ENCODE measurements at places on chromosomes 6 and 20.

DNA sequence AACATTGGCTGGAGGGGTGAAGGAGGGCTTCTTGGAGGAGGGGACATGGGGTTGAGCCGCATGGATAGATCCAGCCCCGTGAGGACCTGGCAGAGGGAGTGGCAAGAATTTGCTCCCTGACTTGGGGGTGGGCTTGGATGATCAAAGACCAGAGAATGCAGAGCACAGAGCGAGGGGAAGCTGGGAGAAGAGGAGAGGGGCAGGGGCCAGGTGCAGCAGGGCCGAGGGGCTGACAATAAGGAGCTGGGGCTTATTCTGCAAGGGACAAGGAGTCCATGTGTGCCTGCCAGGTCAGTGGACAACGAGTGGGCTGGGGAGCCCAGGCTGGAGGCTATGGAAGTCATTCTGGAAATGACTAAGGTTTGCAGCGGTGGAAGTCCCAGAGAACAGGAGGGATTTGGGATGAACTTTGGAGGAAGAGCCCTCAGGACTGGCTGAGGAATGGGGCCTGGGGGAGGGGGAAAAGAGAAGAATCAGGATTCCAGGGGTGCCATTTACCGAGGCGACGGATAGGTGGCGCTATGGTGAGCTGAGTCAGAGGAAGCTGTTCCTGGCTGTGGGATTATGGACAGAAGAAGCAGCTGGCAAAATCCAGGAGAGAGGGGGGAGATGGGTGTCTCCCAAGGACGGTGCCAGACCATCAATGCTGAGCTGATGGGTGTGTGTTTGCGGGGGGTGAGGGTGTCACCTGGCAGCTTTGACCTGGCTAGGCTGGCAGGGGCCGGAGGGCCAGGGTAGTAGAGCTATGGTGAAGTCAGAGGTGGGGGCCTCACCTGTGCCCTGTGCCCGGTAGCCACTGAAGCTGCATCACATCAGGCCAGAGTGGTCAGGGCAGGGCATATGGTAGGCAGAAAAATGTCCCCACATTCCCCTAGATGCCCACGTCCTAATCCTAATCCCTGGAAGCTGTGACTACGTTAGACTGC lies 7.8 kb downstream of the KCNG1 start:
- no peak for DNase-seq

- DNase-seq, result no peak
Observed at GRCh38 chr6:31908791-31909190, 6.9 kb upstream of the ZBTB12 start.

DNA sequence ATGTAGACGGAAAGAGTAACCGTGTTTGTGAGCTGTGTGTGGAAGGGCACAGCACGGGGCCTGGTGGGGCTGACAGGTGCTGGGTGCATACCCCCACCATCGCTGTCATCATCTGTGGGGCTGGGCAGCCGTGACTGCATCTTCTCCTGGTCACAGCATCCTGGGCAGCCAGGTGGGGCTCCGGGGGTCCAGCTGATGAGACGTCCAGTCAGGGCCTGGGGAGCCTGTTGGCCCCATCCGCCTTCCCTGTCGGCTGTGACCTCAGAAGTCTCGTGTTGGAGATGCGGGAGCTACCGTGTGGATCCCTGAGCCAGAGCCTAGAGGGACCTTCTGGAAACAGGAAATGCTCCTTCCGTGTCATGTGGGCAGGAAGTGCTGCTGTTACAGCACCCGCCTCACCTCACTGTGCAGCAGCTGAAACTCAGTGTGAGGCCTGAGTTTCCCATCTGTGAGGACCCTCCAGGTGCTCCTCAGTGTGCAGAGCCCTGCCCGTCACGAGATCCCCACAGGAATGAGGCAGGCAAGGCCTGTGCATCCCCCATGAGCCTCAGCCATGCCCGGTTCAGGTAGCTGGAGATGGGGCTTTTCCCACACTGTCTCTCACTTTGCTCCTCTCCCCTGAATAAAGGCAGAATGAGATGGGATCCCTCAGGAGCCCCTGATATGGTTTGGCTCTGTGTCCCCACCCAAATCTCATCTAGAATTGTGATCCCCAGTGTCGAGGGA lies 108.7 kb downstream of the ERMARD start:
- DNase-seq, result no peak

DNA sequence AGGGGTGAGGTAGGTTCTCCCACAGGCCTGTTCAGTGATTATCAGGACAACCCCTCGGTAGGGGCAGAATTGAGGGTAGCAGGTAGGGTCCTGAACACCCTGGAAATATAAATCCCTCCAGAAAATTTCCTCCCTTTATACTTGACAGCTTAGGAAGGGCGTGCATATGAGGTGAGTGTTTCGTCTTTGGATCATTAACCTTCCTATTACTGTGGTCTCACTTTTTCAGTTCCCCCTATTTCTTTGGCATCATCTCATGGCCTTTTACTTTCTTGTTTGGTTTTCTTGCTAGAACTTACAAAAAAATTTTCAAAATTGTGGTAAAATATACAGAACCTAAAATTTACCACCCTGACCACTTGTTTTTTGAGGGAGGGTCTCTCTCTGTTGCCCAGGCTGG lies 18.7 kb upstream of the EPB41L1 start:
- DNase-seq, result no peak

- no peak for DNase-seq
Observed at GRCh38 chr6:75206576-75207342, 906 bp upstream of the COL12A1 start.

- DNase-seq, result no peak
Observed at GRCh38 chr6:34227761-34228421, 8.8 kb upstream of the HMGA1 start.

- no peak for DNase-seq
Observed at GRCh38 chr6:166075186-166075585, 92.5 kb downstream of the TBXT start.

DNA sequence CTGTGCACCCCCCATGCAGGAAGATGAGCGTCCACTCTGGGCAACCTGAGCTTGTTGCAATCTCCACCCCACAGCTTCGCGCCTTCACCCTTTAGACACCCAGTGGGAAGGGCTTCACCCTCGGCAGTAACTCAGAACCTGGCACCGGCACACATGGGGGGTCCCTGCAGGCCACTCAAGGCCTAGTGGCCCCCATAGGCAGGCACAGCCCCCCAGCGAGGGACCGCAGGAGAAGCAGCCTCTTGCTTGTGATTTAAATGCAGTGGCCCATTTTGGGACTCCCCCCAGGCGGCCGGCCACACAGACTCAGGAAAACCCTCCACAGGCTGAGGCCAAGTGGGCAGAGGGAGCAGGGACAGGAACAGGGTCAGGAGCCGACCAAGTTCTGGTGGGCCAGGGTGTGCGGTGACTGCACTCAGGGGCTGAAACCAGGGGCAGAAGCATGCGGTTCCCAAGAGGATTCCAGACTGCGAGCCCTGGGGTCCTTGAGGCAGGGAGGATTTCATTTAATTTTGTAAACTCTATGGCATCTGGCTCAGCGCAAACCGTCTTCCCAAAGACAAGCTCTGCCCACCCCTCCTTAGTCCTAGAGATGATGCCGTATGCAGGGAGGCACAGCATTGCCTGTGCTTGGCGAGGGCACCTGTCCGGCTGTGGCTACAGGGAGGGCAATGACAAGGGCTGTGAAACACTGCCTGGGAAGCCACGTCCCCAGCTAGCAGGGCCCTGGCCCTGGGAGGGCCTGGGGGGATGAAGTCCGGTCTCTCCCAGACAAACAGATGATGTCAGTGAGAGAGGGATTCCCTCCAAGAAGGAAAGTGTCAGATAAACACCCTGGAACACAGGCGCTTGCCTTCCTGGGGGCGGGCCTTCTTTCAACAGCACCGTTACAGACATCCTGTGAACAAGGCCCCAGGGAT lies 52.9 kb upstream of the GPR31 start:
- no peak for DNase-seq

DNA sequence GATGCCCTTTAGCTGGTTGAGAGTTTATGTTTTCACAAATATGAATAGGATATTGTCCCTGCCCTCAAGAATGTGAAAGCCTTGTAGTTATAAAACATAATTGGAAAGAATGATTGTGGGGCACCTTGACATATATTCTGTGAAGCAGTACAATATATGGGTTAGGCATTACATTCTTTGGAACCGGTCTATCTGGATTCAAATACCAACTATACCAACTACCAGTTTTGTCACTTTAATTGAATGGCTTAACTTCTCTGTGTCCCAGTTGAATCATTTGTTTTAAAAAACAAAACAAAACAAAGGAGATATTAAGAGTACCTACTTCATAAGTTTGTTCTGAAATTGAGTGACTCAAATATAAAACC lies 146.5 kb downstream of the TBC1D32 start:
- no peak for DNase-seq

GRCh38 chr6:118913161-118913560 lies 19.2 kb downstream of the ASF1A start:
- no peak for DNase-seq

DNA sequence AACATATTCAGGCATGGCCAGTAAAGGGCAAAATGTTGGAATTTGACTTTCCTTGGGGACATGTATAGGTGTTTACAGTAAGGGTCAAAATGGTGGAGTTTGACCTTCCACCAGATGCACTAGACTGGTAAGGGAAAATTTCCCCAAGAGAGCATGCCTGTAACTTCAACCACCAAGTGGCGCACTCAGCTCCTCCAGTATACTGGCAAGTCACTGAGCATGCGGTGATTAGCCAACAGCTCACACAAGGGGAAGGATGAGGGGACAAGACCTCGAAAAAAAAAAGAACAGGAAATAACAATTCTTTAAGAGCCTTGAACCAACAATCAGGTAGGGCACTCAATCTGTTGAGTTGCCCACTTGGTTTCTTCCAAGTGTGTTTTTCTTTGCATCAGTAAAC lies 140.9 kb downstream of the EYS start:
- DNase-seq, result no peak

DNA sequence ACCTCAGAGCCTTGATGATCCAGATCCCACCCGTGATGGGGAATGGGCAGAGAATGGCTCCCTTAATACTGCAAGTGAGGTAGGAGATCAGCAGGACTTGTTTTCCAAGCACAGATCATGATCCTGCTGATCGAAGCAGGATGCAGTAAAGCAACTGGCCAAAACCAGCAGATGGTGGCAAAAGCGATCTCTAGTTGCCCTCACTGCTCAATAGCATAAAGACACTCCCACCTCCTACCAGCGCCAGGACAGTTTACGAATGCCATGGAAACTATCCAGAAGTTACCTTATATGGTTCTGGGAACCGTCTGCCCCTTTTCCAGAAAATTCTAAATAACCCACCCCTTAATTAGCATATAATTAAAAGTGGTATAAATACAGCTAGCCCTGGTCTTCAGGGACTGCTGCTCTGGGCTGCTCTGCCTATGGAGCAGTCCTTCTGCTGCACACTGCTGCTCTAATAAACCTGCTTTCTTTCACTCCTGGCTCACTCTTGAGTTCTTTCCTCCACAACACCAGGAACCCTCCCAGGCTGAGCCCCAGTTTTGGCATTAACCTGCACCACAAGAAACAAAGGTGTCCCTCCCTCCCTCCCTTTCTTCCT lies 415.8 kb downstream of the PREX1 start:
- no peak for DNase-seq

GRCh38 chr6:116447496-116448011 lies 13.6 kb upstream of the CALHM6 start:
- DNase-seq, result no peak

- no peak for DNase-seq
Observed at GRCh38 chr6:148250975-148251685, 91.5 kb upstream of the SASH1 start.

- no peak for DNase-seq
Observed at GRCh38 chr6:111727041-111727440, 121.4 kb upstream of the TRAF3IP2 start.

DNA sequence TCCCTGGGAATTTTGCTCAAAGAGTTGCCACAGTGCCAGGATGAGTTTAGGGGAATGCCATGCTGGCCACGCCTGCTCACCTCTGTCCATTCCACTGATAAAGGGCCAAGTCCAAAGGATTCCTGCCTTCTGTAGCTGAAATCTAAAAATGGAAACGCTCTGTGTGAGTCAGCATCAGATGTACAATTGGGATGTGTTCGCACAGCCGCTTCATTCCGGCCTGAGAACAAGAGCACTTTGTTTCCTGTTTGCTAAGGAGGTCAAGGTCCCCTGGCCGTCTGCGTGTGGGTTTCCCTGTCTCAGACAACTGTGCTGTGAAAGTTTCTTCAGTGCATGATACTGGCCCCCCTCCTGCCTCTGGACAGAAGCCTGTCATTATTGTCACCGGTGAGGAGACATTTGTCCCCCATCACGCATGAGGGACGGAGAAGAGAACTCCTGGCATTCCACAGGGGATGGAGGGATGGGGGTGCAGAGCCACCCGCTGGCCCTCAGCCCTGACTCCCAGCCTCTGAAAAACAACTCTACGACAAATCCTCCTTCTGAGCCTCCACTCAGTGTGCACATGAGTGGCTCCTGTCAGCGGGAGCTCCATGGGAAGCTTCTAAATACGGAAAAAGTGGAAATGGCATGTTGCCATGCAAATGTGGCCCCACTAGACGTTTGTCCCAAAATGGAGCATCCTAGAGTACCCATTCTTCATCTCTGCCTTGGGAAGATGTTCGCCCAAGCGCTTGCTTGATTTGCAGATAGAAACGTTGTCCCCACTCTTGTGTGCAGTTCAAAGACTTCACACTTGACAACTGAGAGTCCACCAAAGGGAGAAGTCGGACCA lies 143.5 kb upstream of the AFDN start:
- DNase-seq, result no peak

GRCh38 chr6:1561355-1561754 lies 48.4 kb upstream of the FOXC1 start:
- no peak for DNase-seq

GRCh38 chr6:6931071-6932025 lies 176.4 kb upstream of the RREB1 start:
- no peak for DNase-seq

- no peak for DNase-seq
Observed at GRCh38 chr20:63430891-63431290, 41.6 kb downstream of the KCNQ2 start.

DNA sequence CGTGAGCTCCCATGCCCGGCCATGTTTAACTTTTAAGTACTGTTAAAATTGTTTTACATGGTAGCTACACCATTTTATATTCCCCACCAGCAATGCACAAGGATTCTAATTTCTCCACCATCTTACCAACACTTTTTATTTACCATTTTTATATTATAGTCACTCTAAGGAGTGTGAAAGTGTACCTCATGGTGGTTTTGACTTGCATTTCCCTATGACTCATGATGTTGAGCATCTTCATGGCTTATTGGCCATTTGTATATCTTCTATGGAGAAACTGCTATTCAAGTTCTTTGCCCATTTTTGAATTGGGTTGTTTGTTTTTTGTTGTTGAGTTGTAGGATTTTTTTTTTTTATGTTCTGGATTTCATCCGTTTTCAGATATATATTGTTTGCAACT lies 15.6 kb upstream of the BPHL start:
- DNase-seq, result no peak

DNA sequence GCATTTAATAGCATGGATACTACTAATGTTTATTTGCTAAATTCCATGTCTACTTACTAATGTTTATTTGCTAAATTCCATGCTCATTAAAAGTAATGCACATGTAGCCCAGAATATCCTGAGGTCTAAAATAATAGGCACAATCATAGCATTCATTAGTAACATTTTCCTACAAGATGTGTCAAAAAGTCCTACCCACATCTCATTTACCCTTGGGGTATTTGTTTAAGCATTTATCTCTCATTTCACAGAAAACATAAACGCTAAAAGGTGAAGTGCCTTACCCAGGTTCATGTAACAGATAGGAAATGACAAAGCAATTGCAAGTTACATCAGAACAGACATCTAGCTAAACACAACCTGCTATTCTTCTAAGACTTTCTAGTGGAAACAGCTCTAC lies 457.1 kb downstream of the HACE1 start:
- no peak for DNase-seq

- no peak for DNase-seq
Observed at GRCh38 chr6:156167625-156168071, 609.5 kb upstream of the ARID1B start.

Measured in CD4-positive, alpha-beta T cell treated with Interleukin-2 at 100 ng/mL for 4 hours (primary cell).